ENCODE measurements at places on chromosomes 1 and 21.

DNA sequence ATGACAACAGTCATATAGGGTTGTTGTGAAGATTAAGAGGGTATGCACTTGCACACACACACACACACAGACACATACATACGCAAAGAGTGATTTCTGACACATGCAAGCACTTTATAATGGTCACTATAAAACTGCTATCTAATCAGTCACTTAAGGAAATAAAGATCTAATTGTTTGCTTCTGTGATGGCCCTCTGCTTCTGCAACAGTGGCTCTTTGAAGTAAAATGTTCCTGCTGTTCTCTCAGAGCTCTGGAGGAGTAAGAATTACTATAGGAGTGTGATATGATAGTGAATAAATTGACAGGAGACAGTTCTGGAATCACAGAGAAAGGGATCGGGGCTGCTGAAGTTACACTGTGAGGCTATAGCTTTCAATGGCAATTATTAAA lies 494.5 kb upstream of the B3GALT2 start:
- DNase-seq, result no peak

GRCh38 chr1:180542838-180543145 lies 16.0 kb upstream of the OVAAL start:
- DNase-seq, result no peak

- DNase-seq, result no peak
Observed at GRCh38 chr21:21714426-21714825, 716.2 kb downstream of the NCAM2 start.

- DNase-seq, result no peak
Observed at GRCh38 chr1:154014154-154014907, 23.8 kb downstream of the RPS27 start.

DNA sequence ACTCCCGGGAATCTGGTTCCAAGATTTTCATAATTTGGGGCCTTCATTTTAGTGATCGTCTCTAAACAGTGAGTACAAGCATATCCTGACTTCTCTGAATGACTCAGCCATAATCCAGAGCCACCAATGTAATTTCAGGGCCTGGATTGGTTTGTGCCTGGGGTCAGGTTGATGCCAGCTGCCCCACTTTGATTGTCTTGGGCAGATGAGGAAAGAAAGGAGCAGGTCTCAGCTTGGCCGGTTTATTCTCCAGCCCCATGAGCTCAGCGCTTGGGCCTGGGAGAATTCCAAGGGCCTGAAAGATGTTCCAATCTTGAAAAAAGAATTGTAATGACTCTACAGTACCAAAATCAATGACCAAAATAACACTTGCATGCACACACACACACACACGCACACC lies 71.2 kb upstream of the ECE1 start:
- DNase-seq, result no peak

GRCh38 chr1:55539652-55540512 lies 324.7 kb upstream of the USP24 start:
- DNase-seq, result no peak

- DNase-seq, result no peak
Observed at GRCh38 chr21:44880405-44881197, 7.1 kb upstream of the PTTG1IP start.

DNA sequence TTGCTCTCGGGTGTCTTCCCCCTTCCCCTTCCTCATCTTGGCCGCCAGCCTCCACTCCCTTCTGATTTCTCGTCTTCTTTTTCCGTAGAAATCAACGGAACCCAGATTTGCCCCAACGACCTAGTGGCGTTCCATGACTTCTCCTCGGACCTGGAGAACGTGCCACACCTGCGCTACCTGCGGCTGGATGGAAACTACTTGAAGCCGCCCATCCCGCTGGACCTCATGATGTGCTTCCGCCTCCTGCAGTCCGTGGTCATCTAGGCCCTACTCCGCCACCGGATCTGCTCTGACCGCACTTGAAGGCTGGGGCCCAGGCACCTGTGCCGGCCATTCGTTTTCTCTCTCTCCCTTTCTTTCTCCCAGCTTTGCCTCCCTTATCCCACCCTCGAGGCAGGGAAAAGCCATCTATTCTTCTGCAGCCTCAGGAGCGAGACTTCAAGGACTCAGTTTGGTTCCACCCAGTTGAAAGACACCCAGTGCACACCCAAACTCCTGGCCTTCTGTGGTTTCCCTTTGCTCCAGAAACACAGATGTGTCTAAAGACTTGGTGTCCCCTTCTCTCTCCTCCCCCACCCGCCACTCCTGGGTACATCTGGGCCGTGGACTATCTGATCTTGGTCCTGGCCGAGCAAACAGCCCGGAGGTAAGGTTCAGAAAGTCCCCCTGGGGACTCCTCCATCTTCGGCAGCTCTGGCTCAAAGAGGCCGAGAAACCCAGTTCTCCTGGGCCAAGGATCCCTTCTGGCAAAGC lies 7.2 kb upstream of the OPTC start:
- no peak for DNase-seq

GRCh38 chr1:212609701-212610574 lies 1.4 kb downstream of the ATF3 start:
- DNase-seq, result no peak

GRCh38 chr1:154176337-154176736 lies 15.6 kb downstream of the TPM3 start:
- peak; percentile 17 for DNase-seq

DNA sequence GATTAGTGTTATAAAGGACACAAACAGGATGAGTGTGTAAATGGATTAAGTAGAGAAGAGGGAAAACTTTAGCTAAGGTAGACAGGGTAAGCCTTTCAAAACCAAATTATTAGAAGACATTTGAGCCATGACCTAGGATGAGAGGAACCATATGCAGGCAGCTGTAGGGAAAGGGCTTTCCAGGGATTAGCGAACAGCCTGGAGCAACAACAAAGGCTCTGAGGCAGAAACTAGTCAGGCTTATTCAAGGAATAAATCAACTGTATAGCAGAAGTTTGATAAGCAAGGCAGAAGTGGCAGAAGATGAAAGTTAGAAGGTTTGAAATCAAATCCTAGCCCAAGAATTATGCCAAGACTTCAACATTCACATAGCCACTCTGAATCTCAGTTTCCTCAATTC lies 21.3 kb downstream of the AIDA start:
- DNase-seq, result no peak

- no peak for DNase-seq
Observed at GRCh38 chr1:234125283-234125682, 220.8 kb downstream of the SLC35F3 start.

DNA sequence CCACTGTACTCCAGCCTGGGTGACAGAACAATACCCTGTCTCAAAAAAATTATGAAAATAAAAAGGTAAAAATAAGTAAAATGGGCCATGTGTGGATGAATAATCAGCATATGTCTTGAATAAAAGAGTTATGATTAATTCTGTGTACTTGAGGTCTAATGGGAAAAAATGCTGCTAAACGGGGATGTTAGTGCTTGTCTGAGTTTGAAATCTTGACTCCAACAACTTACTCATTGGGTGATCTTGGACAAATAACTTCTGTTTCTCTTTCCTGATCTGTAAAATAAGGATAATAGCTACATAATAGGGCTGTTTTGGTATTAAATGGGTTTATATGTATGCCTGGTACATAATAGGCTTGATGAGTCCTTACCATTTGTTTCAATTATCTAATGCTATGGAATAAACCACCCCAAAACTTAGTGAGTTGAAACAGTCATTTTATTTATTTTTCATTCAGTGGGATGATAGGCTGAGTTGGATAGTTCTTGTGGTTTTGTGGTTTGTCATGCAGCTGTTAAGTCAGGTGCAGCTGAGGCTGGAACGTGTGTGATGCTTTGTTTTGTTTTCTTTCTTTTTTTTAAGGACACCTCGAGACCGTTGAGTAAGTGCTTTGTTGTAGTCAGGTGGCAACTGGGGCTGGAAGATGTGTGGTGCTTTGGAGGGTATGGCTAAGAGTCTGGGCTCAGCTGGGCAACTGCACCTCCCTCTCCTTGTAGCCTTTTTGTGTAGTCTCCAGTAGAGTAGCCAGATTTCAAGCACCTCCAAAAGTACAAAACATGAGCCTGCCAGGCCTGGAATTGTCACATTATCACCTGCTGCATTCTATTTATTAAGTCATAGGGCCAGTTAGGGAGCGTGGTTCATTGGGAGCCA lies 4.9 kb downstream of the MDM4 start:
- no peak for DNase-seq

DNA sequence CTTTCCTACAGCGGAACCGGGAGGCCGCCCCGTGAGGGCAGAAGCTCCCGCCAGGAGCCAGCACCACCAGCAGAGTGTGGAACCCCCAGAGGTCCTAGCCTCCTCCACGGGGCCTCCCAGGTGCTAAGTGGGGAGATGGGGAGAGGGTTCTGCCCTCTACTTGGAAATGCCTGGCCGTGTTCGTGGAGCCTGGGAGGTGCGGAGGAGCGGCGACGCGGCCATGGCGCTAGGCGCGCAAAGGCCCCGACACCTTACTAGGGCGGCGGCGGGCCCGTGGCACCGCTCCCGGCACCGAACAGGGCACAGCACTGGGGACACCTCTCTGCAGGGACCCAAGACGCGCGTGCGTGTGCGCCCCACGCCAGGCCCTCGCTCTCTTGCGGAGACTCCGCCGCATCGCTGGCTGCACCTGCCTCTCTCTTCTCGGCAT lies 1.3 kb upstream of the CACNA1E start:
- DNase-seq, result no peak

GRCh38 chr1:109094377-109094803 lies 3.8 kb downstream of the TMEM167B start:
- DNase-seq, result no peak

- no peak for DNase-seq
Observed at GRCh38 chr1:17377325-17377953, 5.4 kb downstream of the PADI6 start.

GRCh38 chr1:16218014-16218673 lies 5.7 kb upstream of the ARHGEF19 start:
- no peak for DNase-seq

GRCh38 chr1:208154679-208155642 lies 89.2 kb downstream of the PLXNA2 start:
- no peak for DNase-seq

DNA sequence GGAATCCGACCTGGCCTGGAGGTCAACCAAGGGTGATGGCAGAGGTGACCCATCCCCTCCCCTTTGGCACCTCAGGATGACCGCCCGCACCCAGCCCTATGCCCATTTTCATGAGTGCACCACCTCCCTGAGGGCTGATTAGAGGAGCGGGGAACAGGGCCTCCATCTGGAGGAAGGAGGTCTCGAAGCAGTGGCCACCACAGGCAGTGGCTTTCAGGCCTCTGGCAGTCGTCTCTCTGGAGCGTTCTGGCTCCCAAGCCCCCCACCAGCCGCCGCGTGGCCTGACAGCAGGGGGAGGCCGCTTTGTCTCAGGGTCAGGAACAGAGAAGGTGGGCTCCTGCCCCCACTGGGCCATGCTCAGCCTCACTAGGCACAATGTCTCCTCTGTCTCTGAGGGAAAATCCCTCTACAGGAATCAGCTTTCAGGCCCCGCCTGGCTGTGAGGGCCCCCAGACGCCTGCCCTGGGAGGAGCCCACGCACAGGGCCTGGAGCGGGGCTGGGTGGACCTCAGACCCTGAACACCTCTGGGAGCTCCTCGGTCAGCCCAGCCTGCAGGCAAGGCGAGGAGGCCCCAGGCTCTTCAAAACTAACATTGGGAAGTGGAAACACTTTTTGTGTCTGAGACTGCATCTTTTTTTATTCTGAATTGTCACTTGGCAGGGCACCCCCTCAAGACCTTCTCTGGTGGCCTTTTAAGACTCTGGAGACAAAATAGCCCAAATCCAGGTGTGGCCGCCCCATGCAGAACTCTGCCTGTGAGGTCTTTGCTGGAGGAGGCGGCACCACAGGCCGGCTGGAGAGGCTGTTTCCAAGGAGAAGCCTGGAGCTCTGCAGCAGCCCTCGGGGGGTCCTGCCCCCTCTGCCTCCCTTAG lies 127.7 kb upstream of the ARHGEF16 start:
- DNase-seq, result no peak

Measured in tibial artery (tissue), 4 donors.